SK-N-SH (cell line): ENCODE measurements at places on chromosomes 2 and 18. TPM values are rescaled to one million over a fixed set of nuclear protein-coding genes. Genes with fewer than 3 reads are reported as not detected.

DNA sequence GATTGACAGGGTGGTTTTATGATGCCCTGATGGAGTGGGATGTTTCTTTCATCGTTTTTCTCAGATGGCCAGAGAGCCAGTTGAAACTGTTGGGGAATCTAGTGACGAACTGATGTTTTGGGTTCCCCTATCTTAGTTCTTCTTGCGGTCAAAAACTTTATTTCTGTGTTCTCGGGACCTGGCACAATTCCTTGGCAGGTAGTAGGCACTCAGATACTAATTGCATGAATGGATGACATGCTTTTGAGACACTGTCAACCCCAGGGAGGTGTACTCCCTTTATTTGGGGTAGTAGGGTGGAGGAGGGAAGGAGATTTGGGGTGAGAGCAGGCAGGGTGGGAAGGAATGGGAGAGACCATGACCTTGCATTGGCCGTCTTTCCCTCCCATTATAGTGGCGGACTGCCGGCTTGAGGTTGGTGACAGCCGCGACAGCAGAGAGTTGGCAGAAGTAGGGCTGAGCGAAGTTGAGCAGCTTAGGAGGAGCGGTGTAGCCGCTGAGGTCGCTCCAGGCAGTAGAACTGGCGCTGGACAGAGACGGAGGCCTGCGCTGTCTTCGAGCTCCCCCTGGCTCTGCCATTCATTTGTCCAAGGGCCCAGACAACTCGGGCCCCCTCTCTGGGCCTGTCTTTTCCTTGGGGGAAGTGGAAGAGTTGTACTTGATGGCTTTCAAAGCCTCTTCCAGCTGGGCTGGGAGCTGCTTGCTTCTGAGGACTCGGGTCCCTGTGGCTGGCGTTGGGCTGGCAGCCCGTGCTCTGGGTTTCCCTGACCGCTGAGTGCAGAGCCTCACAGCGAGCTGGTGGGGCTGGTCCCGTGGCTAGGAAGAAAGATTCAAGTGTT is 2.6 kb downstream of the TET3 start:
- H3K4me1 ChIP-seq: peaks cover 46% of the 10 kb centered on the region
- H3K27ac ChIP-seq: no peak overlapping the region
- DNase-seq: peak; percentile 62
- peak overlapping the region; percentile 41 for H3K4me3 ChIP-seq

Gene ABCG8
- not detected in 2 replicates for polyA plus RNA-seq

Gene DAW1
- 1.2 and 2.4 TPM in 2 replicates for polyA plus RNA-seq

- H3K4me1 ChIP-seq: peaks cover 4% of the 10 kb centered on the region; the same call in 1 of the 2 replicates
- no peak overlapping the region for H3K27ac ChIP-seq
- H3K36me3 ChIP-seq: no peaks in the 10 kb centered on the region
- no peaks in the 10 kb centered on the region for H3K27me3 ChIP-seq
- H3K4me3 ChIP-seq: no peak overlapping the region
Measured at GRCh38 chr2:122193622-122194021, 438.2 kb downstream of the TSN start.

DNA sequence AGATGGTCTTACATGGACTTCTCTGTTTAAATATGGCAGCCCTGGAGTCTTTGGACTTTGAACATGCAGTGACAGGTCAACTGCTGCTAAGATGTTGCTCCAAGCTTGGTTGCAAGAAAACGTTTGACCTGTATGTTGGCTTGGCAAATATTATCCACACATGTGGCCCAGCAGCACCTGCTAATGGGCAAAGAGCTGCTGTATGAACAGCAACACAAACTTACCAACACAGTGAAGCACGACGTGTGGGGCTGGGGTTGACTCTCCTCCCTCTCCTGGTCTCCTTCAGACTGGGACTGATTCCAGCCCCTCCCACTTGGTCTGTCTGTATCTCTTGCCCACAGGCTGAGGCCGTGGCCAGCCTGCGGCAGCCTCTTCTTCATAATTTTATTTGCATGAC is 3.8 kb downstream of the KCNE4 start:
- H3K4me3 ChIP-seq: no peak overlapping the region
- H3K36me3 ChIP-seq: no peaks in the 10 kb centered on the region
- H3K27ac ChIP-seq: peak overlapping the region; percentile 87
- H3K27me3 ChIP-seq: no peaks in the 10 kb centered on the region
- DNase-seq: no peak

- H3K27me3 ChIP-seq: no peaks in the 10 kb centered on the region
- H3K27ac ChIP-seq: no peak overlapping the region
- no peaks in the 10 kb centered on the region; the same call in 1 of the 2 replicates for H3K4me1 ChIP-seq
- H3K36me3 ChIP-seq: no peaks in the 10 kb centered on the region
- DNase-seq: no peak
Measured at GRCh38 chr2:242085941-242086621, 216.6 kb downstream of the RTP5 start.

DNA sequence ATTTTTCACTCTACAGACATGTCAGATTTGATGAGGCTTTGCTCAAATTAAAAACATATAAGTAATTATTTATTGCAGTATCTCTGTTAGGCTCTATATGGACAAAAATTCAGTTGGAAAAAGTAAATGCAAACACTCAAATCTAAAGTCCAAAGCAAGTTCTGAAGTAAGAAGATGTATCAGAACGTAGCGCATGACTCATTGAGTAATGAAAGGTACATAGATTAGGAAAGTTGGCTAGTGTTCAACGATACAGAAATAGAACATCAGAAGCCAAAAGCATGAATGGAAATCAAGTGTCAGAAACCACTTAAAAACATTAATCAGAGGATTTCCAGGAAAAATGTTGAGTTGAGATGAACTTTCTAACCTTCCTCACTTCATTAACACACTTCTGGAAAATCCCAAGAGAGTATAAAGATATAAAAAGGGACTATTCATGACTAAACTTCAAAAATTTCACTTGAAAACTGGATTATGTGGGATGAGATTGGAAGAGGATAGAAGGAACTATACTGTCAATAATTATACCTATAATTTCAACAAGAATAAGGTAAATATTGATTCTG is 494.1 kb downstream of the LRRTM4 start:
- H3K4me1 ChIP-seq: no peaks in the 10 kb centered on the region
- no peak for DNase-seq
- H3K27me3 ChIP-seq: no peaks in the 10 kb centered on the region
- no peak overlapping the region for H3K4me3 ChIP-seq
- no peak overlapping the region for H3K27ac ChIP-seq
